ENCODE measurements at places on chromosomes 16 and 17.

DNA sequence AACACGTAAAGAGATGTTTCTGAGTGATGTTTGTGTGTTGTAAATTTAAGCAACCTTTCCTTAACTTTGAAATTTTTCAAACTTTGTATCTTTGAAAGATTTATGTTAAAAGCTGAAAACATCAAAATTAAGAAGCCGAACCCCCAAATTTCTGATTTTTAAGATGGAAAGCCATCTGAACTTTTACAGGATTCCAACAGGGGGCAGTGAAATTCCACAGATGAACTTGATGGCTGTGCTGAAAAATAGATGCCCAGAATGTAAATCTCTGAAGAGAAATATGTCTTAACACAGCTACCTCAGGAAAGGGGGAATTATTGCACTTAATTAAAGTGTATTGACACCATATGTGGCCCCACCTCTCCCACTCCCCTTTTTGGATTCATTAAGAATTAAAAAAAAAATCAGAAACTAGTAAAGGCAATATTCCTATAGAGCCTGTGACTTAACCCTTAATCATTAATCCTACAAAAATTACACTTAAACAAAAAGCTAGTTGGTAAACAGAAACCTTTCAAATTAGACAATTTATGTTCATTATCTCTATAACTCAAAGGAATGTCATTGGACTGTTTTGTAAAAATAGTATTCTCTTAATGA is 597.9 kb downstream of the KCNJ2 start:
- H3K36me3 ChIP-seq, result no peaks in the 10 kb centered on the region
- H3K4me3 ChIP-seq, result no peak overlapping the region
- H3K4me1 ChIP-seq, result no peaks in the 10 kb centered on the region
- no peaks in the 10 kb centered on the region for H3K27me3 ChIP-seq
- DNase-seq, result no peak
- no peak overlapping the region for H3K27ac ChIP-seq

- no peak for DNase-seq
- no peak overlapping the region for H3K27ac ChIP-seq
- no peaks in the 10 kb centered on the region for H3K4me1 ChIP-seq
- H3K36me3 ChIP-seq, result no peaks in the 10 kb centered on the region
- H3K4me3 ChIP-seq, result no peak overlapping the region
- no peaks in the 10 kb centered on the region for H3K27me3 ChIP-seq
These were observed 380.2 kb upstream of the SALL1 start for GRCh38 chr16:51531271-51531670.

DNA sequence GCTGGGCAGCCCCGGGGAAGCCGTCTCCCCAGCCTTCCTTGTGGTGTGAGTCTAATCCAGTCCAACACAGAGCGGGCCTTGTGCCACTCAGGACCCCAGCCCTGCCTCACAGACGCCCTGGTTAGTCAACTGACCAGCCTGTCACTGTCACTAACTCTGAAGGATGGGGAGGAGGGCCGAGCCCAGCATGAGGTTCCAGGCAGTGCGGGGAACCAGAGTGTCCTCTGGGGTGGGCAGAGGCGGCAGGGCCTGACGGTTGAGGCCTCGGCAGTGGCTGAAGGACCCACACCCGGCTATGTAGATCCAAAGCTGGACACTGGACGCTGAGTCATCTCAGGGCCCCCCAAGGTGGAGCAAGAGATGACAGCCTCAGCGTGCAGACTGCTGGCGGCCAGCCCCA is 8.6 kb downstream of the RPUSD1 start:
- H3K27me3 ChIP-seq, result peaks cover 22% of the 10 kb centered on the region
- DNase-seq, result no peak
- H3K4me3 ChIP-seq, result no peak overlapping the region
- no peaks in the 10 kb centered on the region for H3K4me1 ChIP-seq
- H3K36me3 ChIP-seq, result no peaks in the 10 kb centered on the region

- H3K4me1 ChIP-seq, result no peaks in the 10 kb centered on the region
- H3K4me3 ChIP-seq, result no peak overlapping the region
- no peaks in the 10 kb centered on the region for H3K27me3 ChIP-seq
- no peaks in the 10 kb centered on the region for H3K36me3 ChIP-seq
These were observed 380.0 kb upstream of the XYLT1 start for GRCh38 chr16:17850581-17851250.

Measured in colonic mucosa (tissue), 4 donors.